Left cardiac atrium (tissue), 4 donors: ENCODE measurements at places on chromosomes 6 and 20. TPM values are rescaled to one million over a fixed set of nuclear protein-coding genes. Genes with fewer than 3 reads are reported as not detected.

DNA sequence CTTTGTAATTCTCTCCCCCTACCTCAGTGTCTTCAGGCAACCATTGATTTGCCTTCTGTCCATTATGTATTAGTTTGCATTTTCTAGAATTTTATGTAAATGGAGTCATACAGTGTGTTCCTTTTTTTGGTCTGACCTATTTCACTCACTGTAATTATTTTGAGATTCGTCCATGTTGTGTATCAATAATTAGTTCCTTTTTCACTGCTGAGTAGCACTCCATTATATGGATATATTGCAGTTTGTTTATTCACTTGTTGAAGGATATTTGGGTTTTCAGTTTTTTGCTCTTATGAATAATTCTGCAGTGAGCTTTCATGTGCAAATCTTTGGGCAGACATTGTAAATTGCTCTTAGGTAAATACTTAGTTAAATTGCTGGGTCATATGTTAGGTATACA is 97.1 kb downstream of the CTNNBL1 start:
- DNase-seq = no peak

DNA sequence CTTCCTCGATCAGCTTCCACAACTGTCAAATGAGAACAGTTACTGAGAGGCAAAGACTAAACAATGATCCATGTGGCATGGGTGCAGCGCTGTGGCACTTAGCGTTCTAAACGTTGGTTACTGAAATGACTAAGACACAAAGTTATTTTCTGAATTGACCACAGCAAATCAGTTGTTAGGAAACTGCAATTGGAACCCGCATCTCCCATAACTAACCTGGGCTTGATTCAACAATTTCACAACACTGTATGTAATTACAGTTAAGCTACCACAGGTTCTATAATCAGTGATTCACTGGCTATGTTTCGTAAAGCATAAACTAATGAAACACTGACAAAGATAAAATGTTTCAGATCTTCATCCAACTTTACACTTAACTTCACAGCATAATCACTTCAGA is 12.5 kb downstream of the WDR27 start:
- no peak for DNase-seq

The BTN3A1 gene
- total RNA-seq = 12.4 TPM

The KIF25 gene
- total RNA-seq = 0.34 TPM

The PPP1R3G gene
- 7.4 TPM for total RNA-seq

DNA sequence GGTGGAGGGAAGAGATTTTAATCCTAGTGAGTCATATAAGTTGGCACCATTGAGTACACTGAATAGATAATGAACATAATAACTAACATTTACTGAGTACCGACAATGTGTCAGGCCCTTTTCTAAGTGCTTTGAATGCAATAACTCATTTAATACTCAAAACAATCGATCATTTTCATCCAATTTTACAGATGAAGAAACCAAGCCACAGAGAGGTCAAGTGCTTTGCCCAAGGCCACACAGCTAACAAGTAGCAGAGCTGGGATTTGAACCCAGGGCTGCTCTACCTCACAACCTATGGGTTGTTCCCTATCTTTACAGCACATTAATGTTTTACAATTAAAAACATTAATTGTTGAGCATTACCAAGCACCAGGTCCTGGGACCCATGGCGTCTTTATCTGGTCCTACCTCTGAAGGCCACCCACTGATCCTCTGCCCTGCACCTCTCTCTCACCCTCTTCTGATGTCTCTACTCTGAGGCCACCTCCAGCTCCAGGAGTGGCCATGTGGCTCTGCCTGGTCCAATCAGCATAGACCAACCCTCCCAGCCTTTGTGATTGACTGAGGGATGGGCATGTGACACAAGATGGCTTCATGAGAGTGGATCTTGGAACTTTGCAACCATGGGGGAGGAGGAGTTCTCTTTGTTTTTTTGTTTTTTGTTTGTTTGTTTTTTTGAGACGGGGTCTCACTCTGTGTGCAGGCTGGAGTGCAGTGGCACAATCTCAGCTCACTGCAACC is 83.9 kb downstream of the KCNB1 start:
- DNase-seq = no peak

- DNase-seq = no peak
Measured at GRCh38 chr6:169230322-169230665, 23.4 kb downstream of the THBS2 start.

DNA sequence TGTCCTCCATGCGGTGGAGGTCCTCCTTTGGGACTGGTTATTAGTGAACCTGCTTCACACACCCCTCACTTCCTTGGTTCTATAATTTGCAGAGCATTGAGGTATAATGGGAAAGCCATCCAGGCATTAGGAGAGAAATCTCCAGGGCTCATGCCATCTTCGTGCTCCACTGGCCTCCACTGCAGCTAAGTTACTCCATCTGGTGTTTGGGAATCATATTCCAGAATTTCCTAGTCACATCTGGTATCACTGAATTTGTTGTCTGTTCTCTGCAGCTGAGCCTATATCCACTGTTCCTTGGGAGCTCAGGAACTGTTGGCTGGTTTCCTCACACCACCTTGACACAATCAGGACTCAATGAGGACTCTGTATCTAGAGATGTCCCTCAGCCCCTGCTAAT is 173.0 kb upstream of the TSHZ2 start:
- DNase-seq = no peak

GRCh38 chr6:81843302-81843701 is 90.8 kb upstream of the TENT5A start:
- DNase-seq = no peak

The HTR1E gene
- not detected for total RNA-seq

- DNase-seq = no peak
Measured at GRCh38 chr20:32263398-32263954, 14.0 kb upstream of the KIF3B start.

- DNase-seq = no peak
Measured at GRCh38 chr20:63022501-63022900, 15.7 kb upstream of the BHLHE23 start.

The AFG1L gene
- total RNA-seq = 10.2 TPM

DNA sequence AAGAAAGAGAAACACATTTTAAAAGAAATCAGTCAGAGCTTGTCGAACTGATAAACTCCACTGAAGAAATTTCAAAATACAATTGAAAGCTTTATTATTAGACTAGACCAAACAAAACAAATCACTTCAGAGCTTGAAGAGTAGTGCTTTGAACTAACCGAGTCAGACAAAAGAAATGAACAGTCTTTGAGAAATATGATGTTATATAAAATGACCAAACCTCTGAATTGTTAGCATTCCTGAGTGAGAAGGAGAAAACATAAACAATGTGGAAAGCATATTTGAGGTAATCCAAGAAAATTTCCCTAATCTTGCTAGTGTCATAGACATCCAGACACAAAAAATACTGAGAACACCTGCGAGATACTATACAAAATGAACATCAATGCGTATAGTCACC is 13.2 kb upstream of the CST4 start:
- no peak for DNase-seq

- no peak for DNase-seq
Measured at GRCh38 chr6:72521684-72522083, 100.2 kb upstream of the KCNQ5 start.

- no peak for DNase-seq
Measured at GRCh38 chr20:39983183-39983582, 705.9 kb downstream of the MAFB start.

- DNase-seq = no peak
Measured at GRCh38 chr6:75751443-75751842, 2.4 kb downstream of the MYO6 start.

GRCh38 chr20:57525328-57526086 is 567 bp upstream of the CTCFL start:
- no peak for DNase-seq

GRCh38 chr6:36823421-36824096 is 15.7 kb downstream of the CPNE5 start:
- no peak for DNase-seq

The TMEM244 gene
- total RNA-seq = not detected

DNA sequence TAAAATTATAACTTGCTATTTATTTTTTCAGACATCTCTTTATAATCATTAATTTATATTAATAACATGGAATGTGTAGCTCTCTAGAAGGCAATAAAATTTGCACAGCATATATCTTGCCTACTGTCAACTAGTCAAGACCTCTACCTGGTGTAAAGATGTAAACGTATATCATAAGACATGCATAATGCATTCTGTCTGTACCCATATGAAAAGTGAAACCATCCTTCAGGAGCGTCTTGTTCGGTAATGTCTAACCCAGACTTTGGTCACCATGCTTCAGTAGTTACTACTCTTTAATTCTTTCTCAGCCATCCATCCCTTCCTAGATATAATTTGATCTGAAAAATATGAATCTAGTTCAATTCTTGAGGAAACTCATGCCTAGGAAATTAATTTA is 21.0 kb downstream of the CEP43 start:
- no peak for DNase-seq

The WFDC10B gene
- total RNA-seq = not detected

The FAM184A gene
- total RNA-seq = 2.2 TPM

The TMEM74B gene
- total RNA-seq = 6.4 TPM

DNA sequence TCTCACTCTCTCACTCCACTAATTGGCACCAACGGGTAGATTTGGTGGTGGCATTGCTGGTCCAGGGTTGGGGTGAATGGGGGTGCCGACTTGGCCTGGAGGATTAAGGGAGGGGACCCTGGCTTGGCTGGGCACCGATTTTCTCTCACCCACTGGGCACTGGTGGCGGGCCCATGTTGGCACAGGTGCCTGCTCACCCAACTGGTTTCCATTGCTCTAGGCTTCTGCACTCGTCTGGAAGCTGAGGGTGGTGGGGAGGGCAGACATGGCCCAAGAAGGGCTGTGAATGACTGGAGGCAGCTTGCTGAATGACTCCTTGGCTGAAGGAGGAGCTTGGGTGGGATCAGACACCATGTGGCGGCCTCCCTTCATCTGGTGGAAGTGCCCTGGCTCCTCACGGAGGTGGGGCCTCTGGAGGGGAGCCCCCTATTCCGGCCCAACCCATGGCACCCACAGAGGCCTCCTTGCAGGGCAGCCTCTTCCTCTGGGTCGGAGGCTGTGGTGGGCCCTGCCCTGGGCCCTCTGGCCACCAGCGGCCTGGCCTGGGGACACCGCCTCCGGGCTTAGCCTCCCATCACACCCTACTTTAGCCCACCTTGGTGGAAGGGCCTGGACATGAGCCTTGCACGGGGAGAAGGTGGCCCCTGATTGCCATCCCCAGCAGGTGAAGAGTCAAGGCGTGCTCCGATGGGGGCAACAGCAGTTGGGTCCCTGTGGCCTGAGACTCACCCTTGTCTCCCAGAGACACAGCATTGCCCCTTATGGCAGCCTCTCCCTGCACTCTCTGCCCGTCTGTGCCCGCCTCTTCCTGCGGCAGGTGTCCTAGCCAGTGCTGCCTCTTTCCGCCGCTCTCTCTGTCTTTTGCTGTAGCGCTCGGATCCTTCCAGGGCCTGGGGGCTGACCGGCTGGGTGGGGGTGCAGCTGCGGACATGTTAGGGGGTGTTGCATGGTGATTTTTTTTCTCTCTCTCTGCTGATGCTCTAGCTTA is 11.2 kb downstream of the VEGFA start:
- no peak for DNase-seq

- DNase-seq = no peak
Measured at GRCh38 chr6:120214088-120214499, 864.5 kb upstream of the MAN1A1 start.
